ENCODE measurements at places on chromosomes 12 and 14.
A peak's percentile ranks its signal among the peaks of the same experiment; 100 is the strongest.

GRCh38 chr14:101705733-101706508, 55.6 kb upstream of the PPP2R5C start:
- peak; percentile 67 for DNase-seq

DNA sequence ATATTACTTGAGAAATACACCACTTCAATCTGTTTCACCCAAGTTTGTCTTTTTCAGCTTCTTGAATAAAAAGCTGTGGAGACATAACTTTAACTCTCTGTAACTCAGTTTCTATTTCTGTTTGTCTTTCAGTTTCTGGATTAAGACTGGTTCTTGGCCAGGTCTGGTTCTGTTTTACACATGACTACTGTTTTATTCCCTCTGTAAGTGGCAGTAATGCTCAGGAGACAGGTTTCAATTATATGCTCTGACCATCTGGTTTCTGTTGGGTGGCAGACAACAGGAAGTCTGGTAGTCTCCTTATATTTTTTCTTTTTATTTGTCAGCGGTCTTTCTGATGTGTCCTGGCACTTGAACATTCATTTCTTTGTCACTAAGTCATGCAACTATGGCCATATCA, 102.9 kb downstream of the RPS29 start:
- no peak for DNase-seq

DNA sequence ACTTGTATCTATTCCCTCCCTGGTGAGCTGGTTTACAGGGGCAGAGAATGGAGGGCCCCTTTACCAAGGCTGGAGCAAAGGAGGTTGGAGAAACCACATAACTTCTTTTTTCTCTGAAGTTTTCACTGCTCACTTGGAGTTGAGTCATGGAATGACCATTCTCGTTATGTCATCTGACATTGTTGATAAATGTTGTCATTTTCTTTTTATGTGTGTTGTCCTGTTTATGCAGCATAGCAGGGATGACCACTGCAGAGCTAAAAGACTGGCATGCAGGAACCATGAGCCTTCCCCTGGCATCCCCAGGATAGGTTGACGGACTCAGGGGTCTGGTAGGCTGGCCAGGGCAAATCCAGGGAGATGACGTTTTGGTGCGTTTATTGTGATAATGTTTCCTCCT, 256.8 kb upstream of the DDHD1 start:
- no peak for DNase-seq

GRCh38 chr12:49821373-49822287, 6.6 kb downstream of the NCKAP5L start:
- DNase-seq, result no peak

DNA sequence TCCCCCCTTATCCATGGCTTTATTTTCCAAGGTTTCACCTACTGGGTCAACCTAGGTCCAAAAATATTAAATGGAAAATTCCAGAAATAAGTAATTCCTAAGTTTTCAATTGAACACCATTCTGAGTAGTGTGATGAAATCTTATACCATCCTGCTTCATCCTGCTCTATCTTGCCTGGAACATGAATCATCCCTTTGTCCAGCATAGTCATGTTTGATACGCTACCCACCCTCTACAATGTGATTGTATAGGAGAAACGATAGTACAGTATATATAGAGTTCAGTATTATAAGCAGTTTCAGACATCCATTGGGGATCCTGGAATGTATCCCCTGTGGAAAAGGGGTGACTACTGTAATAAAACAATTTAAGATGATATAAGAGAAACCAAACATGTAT, 62.2 kb downstream of the IFNG start:
- DNase-seq, result no peak

GRCh38 chr14:95943699-95944098, 67.1 kb downstream of the TUNAR start:
- DNase-seq, result no peak
